LHCN-M2 (cell line): ENCODE measurements at places on chromosomes 7 and 10. TPM values are rescaled to one million over a fixed set of nuclear protein-coding genes. Genes with fewer than 3 reads are reported as not detected.

- peak; percentile 31 for DNase-seq
Observed at GRCh38 chr10:97454330-97455036, 8.5 kb downstream of the ZDHHC16 start.

DNA sequence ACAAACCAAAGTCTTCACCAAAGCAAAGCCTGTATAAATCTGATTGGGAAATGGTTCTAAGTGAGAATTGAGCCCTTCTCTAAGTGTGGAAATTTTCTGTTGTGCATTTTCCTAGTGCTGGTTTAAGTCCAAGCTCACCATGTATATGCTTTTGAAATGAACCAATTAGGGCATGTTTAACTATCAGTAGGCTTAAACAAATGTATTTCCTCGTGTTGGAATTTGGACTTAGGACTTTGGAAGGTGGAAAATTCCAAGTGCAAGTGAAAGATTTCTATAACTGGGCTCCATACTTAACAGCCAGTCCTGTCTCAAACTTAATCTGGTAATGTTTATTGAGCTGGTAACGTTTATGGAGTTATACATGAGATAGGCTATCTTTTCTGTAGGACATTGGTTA, 28.5 kb downstream of the CCNY start:
- no peak for DNase-seq

DNA sequence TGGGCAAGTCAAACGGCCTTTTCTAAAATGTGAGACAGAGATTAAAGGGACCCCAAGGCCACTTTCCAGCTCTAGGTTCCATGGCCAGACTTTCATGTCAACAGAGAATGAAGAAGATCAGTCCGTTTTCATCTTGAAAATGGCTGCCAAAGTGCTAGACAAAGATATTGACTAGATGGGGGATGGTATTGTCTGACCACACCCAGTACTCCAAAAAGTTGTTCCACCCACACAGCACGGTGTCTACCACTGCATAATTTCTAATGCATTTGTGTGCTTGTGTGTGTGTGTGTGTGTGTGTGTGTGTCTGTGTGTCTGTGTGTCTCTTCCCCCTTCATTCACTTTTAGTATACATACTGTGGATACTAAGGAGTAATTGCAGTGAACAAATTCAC, 1.3 kb downstream of the COL1A2 start:
- peak; percentile 95 for DNase-seq

DNA sequence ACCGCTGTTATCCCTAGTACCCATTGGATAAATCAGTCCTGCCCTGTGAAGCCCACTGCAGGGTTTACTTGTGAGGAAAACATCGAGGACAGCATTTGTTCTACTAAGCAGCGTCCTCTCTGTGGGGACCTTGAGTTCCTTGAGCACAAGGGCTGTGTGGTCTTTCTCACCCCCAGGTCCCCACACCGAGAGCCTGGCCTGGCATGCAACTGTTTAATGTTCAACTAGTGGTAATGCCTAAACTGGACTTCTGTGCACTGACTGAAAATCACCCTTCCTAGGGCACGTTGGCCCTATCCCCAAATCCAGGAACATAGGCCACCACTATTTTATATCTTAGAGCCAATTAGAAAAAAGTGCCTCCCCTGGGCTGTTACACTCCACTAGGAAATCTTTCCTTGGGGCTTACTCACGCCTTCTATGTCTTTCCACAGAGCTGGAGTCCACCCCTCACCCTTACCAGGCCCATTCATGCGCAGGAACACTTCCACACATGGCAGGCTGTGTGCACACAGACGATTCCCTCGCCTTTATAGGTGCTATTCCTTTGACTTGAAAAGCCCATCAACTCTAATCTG, 1.7 kb upstream of the TMEM213 start:
- DNase-seq = no peak

DNA sequence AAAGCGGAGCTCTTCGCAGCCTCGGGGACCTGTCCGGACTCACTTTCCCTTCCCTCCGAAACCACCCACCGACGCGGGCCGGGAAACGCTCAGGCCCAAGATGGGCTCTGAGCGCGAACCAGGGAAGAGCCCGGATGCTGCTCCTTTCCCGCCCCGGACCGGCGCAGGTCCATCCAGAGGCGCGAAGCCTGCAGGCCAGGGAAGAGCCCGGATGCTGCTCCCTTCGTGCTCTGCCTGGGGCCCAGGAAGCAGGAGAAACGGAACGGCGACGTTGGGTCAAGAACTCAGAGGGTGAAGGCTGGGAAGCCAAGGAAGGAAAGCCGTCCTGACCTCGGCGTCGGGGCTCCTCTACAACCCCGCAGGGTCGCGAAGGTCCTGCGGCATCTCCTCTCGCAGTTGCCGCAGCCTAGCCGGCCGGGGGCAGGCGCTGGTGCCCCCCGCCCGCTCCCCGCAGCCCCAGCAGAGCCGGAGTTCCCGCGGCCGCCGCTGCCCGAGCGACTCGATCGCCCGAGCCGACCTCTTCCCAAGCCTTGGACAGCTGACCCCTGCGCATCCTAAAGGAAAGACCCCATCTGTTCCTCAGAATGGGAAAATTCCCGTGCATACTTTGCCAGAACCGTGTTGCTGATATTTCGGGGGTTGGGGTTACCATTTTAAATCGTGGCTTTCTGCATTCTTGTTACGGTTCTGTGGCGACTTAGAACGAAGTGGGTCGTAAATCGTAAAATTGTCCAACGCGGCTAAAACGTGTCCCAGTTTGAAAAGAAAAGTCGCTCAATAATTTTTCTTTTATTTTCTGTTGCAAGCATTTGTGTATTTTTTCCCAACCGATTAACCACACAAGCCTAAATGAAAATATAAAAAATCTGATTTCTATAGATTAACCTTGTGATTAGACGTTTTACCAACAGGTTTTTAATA, 7.5 kb downstream of the HOXA1 start:
- no peak for DNase-seq

DNA sequence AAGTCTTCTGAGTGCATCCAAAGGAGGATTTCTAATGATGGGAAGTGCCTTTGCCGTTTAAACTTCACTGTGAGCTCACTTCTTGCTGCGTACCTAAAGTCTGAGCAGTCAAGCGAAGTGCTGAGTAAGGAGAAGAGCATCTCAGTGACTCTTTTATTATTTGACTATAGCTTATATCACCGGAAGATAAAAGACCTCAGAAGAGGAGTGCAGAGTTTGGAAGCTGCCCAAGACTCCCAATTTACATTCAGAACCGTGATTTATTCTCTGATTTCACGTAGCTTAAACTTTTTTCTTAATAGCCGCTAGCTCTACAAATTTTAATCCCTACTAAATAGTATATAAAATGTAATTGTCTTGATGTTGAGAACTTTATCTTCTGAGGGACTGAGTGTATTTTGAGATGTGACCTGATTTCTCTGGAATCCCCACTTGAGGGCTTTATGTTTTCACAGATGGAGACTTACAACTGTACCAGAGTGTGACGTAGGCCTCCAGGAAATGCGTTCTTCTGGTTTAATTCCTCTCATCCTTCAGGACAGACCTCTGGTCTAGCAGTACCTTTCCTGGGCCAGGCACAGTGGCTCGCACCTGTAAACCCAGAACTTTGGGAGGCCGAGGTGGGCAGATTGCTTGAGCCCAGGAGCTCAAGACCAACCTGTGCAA, 51.1 kb downstream of the CAMK1D start:
- no peak for DNase-seq

Gene ACSM6
- total RNA-seq = not detected in 2 replicates

- no peak for DNase-seq
Observed at GRCh38 chr10:21473135-21473534, 52.3 kb downstream of the SKIDA1 start.

Gene FAM25G
- total RNA-seq = not detected in 2 replicates

- DNase-seq = no peak
Observed at GRCh38 chr7:17590221-17590620, 291.8 kb downstream of the AHR start.

Gene CRYGN
- total RNA-seq = not detected in 2 replicates

GRCh38 chr7:111092406-111093236, 1.7 kb downstream of the LRRN3 start:
- no peak for DNase-seq
